Keratinocyte (primary cell): ENCODE measurements at places on chromosomes 16 and 17. TPM values are rescaled to one million over a fixed set of nuclear protein-coding genes. Genes with fewer than 3 reads are reported as not detected.

The SIRT7 gene
- 6.9 to 11.9 TPM (median 7.4 TPM) in 3 replicates for polyA plus RNA-seq

The PRSS53 gene
- polyA plus RNA-seq = 0.50 to 1.2 TPM (median 0.97 TPM) in 3 replicates

The LITAFD gene
- polyA plus RNA-seq = not detected in 3 replicates

The SSTR5 gene
- polyA plus RNA-seq = not detected in 3 replicates

The ZMYND15 gene
- 0.14 to 0.31 TPM (median 0.25 TPM) in 3 replicates for polyA plus RNA-seq

The SLC35G6 gene
- not detected in 3 replicates for polyA plus RNA-seq

The ARHGDIG gene
- 0.14 to 0.17 TPM in 2 of 3 replicates, not detected in the other for polyA plus RNA-seq

The C1QL1 gene
- polyA plus RNA-seq = 0.04 to 0.15 TPM in 2 of 3 replicates, not detected in the other

The CCL2 gene
- 0.24 to 0.49 TPM in 2 of 3 replicates, not detected in the other for polyA plus RNA-seq

The KRT28 gene
- not detected in 3 replicates for polyA plus RNA-seq

The G6PC1 gene
- polyA plus RNA-seq = not detected in 3 replicates

The UNC119 gene
- polyA plus RNA-seq = 34.1 to 93.3 TPM (median 60.0 TPM) in 3 replicates

- no peak for DNase-seq
Observed at GRCh38 chr17:74754832-74755231, 6.4 kb downstream of the NHERF1 start.

GRCh38 chr17:52751051-52751450 lies 592.5 kb upstream of the CA10 start:
- DNase-seq = no peak

DNA sequence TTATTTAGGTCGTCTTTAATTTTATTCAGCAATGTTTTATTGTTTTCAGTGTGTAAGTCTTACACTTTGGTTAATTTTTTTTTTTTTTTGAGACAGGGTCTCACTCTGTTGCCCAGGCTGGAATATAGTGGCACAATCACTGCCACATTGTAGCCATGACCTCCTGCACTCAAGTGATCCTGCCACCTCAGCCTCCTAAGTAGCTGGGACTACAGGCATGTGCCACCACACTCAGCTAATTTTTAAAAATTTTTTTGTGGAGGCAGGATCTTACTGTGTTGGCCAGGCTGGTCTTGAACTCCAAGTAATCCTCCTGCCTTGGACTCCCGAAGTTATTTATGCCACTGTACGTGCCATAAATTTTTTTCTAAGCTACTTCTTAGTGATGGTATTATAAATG lies 14.5 kb downstream of the RPS6KB1 start:
- no peak for DNase-seq

GRCh38 chr17:10727192-10727591 lies 2.6 kb downstream of the TMEM220 start:
- no peak for DNase-seq

GRCh38 chr17:27354051-27354490 lies 60.2 kb downstream of the WSB1 start:
- no peak for DNase-seq

DNA sequence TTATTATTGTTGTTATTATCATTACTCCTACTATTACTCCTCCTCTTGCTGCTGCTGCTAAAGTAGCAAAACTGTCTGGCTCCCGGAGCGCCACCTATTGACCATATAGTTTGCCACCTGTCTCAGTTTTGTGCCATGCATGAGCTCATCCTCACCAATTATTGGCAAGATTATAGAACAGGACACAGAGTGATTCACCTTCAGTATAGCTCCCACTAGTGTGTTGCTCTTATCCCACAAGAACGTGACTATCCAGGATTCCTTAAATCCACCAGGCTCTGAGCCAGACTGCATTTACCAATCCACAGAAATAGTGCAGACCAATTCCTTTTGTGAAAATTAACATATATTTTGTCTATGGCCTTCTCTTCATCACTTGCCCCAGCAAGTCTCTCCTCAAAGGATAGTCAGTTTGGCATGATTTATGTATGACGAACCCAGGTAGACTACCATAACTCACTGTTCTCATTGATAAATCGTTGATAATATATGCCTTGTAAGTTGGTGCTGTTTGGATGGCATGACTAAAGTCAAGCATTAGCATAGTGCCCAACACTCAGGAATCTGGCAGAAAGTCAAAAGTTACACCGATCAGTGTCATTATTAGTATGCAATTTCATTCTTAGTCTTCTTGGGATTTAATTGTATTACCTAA lies 405.5 kb upstream of the HSBP1 start:
- DNase-seq = peak; percentile 79

GRCh38 chr16:29023279-29024277 lies 38.7 kb downstream of the LAT start:
- DNase-seq = no peak

DNA sequence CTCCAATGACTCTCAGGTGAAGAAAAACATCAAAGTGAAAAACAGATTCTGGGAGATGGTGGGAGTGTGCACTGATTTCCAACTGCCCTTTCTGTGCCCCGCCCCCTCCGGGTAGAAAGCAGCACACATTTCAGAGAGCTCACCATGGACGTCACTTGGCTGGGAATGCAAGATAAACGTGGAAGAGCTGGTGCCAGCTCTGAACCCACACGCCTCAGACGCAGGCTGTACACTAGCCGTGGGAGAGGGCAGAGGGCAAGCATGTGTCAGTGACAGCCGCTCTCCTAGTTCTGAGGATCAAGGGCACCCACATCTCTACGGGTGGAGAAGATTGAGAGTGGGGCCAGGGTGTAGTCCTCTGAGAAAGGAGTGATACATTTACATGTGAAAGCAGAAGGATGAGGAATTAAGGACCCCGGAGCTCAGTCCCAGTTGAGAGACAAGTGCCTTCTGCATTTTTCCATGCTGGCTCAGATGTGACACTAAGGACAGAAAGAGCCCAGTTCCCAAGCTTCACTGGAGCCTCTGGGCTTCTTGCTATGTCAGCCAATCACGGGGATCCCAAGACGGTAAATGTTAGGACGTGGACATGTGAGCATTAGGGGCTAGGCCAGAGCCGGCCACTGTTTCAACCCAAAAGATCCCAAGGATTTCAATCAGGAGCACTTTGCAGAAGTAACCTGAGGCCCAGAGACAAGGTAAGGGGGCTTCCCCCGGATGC lies 101.3 kb downstream of the ZFHX3 start:
- no peak for DNase-seq

GRCh38 chr17:77453613-77454241 lies 313.0 kb downstream of the SEC14L1 start:
- no peak for DNase-seq

DNA sequence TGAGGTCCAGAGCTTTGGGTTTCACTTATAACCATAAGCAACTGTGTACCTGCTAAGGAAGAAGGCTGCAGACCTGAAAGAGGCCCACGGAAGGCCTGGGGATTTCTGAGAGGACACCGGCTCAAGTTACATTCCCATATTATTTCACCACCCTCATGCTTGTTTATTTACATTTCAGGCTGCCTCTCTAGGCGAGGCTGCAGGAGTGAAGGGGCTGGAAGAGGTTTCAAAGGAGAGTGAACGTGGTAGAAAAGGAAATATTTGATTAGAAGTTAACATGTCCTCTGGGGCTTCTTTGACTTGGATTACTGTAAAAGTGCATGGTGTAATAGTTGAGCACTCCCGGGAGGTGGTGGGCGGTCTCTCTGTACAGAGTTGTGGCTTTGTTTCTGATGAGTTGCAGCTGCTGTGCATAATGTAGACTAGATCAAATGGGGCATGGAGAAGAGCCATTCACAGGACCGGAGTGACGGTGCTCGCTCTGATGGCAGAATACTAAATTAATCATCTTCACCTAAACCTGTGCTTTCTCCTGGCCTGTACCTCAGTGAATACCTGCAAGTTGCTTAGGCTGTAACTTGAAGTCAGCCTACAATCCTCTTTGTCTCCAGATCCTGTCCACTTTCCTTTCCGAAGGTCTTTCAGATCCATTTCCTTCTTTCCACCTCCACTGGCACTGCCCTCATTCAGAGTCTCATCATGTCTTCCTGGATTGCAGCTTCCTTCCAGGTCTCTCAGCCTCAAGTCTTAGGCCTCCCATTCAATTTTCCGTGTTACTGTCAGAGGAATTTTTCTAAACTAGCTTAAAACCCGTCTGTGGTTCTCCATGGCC lies 1.9 kb upstream of the CPD start:
- no peak for DNase-seq

DNA sequence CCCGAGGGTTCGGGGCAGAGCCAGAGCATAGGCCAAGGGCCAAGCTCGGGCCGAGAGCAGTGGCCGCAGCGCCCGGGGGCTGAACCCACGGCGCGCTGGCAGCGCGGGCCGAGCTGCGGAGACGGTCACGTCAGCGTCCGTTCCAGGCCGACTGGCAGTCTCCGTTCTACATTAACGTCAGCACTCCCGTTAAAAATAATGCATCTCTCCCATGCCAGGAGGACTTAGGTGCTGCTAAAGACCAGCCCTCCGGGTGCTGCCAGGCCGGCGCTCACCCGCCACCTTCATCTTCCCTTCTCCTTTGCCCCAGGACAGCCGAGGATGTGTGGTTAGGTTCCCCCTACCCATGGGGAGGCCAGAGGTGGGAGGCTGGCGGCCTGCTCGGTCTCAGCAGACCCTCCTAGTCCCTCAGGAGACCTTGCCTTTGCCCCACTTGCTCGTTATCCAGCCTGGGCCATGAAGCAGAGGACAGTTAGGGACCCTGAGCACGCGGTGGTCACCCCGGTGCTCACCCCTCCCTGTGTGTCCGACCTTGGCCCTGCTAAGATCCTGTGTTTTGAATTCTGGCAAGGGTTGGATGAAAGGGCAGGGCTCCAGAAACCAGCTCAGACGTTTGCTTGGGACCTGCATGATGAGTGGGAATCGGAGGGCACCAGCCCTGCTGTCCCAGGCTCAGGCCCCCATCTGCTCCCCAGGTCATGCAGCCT lies 572 bp downstream of the MPG start:
- no peak for DNase-seq

- no peak for DNase-seq
Observed at GRCh38 chr16:49545243-49545642, 171.6 kb downstream of the C16orf78 start.

DNA sequence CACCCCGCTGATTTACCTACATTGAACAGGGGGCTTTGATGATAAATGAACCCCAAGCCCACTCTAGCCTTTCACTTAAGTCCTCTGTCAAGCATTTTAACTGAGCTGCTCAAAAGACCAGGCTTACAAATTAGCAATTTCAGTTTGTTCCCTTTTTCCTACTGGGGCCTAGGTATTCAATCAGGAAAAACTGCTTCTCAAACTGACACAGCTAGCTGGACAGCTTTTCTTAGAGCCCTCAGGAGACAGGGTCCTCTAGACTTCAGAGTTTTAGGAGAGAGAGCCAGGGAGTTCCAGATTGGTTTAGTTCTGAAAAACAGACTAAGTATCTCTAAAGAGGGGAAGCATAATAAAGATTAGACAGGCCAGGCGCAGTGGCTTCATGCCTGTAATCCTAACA lies 6.2 kb upstream of the HEXIM2 start:
- DNase-seq = no peak

DNA sequence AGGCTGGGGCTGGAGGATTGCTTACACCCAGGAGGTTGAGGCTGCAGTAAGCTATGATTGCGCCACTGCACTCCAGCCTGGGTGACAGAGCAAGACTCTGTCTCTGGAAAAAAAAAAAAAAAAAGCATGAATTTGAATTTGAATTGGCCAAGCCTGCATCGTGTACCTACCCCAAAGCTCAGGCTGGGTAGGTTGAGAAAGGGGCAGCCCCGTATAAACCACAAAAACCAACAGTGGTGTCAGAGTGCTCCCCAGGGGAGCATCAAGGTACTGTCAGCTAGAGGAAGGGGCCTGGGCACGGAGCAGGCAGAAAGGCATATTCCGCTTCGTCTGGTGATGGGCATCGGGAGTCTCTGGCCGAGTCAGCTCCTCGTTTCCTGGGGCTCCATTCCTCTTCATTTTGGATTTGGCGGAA lies 40.9 kb downstream of the RAP1GAP2 start:
- DNase-seq = no peak

- DNase-seq = no peak
Observed at GRCh38 chr17:40338058-40338457, 26.5 kb downstream of the GJD3 start.

GRCh38 chr17:42249681-42250446 lies 26.3 kb downstream of the STAT5B start:
- no peak for DNase-seq

GRCh38 chr17:39916918-39917317 lies 1.5 kb downstream of the GSDMB start:
- DNase-seq = no peak

DNA sequence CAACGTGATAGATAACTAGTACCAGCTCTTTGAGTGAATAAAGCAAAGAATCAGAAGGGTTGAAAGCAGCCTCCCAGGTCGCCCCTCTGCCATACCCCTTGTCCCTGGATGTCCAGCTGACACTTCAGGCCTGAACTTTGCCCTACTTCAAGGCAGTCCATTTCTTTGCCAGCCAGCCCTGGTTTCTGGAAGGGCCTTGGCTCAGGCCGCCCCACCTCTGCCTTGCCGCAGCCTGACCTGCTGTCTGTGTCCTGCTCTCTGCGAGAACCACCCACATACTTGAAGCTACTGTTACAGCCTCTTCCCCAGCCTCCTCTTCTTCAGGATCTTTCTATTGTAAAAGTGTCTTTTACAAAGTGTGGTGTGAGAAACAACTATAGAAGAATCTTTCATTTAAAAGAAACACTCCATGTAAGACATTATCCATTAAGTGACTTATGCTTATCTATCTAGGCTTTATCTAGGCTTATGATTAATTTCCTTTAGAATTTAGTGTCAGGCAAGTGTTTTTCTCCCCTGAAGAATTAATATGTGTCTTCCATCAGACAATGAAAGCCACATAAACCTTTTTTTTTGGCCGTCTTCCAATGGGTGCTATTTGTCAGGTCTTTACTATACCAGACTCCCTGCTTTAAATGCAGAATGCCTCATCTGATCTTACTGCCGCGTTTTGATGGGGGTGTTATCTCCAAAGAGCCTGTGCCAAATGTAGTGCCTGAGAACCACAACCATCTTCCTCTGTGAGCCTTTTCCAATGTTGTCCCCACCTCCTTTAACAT lies 133.9 kb downstream of the SOCS1 start:
- no peak for DNase-seq

- peak; percentile 80 for DNase-seq
Observed at GRCh38 chr16:15672514-15673167, 22.6 kb downstream of the NDE1 start.

DNA sequence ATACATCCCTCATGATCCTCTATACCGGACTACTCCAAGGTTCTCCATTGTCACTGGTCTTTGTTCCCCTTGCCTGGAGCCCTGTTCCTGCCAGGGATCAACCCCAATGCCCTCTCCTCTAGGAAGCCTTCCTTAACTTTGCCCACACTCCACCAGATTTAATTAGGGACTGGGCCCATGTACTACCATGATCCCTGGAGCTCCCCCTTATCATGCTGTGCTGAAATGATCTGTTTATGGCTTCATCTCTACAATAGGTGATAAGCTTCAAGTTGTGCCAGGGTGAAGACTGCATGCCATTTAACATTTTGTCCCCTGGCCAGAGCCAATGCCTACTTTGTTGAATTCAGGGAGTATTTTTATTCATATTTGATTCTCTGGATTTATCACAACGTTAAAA lies 17.9 kb upstream of the IRX5 start:
- DNase-seq = no peak
